ENCODE measurements at places on chromosomes 13 and 19. TPM values are rescaled to one million over a fixed set of nuclear protein-coding genes. Genes with fewer than 3 reads are reported as not detected.

NAA16 gene
- 14.2 TPM for total RNA-seq

DNA sequence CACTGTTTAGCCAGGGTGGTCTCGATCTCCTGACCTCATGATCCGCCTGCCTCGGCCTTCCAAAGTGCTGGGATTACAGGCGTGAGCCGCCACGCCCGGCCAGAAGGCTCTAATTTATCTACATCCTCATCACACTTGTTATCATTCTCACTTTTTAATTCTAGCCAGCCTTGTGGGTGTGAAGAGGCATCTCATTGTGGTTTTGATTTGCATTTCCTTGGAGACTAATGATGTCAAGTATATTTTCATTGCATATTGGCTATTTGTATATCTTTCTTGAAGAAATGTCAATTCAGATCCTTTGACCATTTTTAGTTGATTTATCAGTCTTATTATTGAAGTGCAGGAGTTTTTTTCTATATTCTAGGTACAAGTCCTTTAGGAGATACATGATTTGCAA, 27.7 kb upstream of the HIF3A start:
- DNase-seq: no peak
- no peak overlapping the region for H3K27ac ChIP-seq
- no peak overlapping the region for H3K4me3 ChIP-seq
- H3K27me3 ChIP-seq: no peaks in the 10 kb centered on the region
- peaks cover 14% of the 10 kb centered on the region for H3K4me1 ChIP-seq

DNA sequence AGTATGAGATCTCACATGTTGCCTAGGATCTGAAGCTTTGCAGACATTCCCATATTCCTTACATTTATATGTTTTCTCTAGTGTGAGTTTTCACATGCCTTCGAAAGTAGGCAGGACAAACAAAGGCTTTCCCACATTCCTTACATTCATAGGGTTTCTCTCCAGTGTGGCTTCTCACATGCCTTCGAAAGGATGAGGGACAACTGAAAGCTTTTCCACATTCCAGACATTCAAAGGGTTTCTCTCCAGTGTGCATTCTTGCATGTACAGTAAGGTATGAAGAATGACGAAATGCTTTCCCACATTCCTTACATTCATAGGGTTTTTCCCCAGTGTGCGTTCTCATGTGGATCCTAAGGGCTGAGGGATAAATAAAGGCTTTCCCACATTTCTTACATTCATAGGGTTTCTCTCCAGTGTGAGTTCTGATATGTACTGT, 14.2 kb downstream of the ZNF699 start:
- no peak overlapping the region for H3K4me3 ChIP-seq
- no peak overlapping the region for H3K27ac ChIP-seq
- no peak for DNase-seq
- no peaks in the 10 kb centered on the region for H3K27me3 ChIP-seq
- H3K4me1 ChIP-seq: no peaks in the 10 kb centered on the region

DNA sequence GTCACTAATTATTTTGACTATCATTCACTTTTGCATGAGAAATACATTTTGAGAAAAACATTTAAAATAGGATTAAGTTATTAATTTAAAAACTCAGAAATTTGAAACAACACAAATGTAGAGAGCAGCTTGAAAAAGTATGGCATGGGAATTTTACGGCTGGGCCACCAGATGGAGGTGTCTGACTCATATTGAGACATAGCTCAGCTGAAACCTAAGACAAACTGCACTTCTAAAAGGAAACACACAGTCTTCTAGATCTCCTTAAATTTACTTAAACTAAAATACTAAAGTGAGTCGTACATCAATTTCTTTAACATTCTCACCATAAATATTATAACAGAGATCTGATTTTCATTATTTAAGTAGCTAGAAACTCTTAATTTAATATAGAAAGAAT, 41.9 kb upstream of the POSTN start:
- no peak overlapping the region for H3K4me3 ChIP-seq
- no peaks in the 10 kb centered on the region for H3K36me3 ChIP-seq
- H3K4me1 ChIP-seq: no peaks in the 10 kb centered on the region

GRK1 gene
- not detected for total RNA-seq

JSRP1 gene
- 0.49 TPM for total RNA-seq
